Endodermal cell (in vitro differentiated cells): ENCODE measurements at places on chromosomes 4 and X. TPM values are rescaled to one million over a fixed set of nuclear protein-coding genes. Genes with fewer than 3 reads are reported as not detected.

DNA sequence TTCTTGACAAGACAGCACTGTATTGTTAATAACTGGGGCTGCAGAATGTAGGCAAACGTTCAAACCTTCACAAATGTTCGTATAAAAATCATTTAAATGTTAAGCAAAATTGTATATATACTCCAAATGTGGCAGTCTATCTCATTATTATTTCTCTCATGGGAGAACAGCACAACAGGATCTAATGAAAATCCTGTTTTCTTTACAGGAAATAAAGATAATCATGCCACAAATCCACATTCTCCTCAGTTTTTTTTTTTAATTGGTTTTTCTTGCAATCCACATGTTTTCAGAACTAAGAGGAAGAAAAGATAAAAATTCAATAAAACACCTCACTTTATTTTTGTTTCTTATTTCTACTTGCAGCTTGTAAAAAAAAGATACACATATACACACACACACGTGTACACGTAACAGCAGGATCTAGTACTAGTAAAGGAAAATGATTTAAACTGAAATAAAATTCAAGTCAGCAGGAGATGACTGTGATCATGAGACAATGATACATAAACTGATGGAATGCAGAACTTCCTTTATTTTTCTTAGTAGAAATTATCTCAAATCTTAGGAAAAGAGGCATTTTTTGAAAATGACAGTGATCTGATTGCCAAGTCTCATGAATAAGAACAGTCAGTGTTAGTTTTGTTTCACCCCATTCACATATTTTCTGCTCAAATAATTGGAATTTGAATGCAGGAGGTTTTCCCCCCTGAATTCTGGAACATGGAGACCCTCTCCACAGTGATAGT is 11.3 kb downstream of the APBB2 start:
- H3K36me3 ChIP-seq: no peaks in the 10 kb centered on the region
- no peak for DNase-seq
- no peaks in the 10 kb centered on the region for H3K27me3 ChIP-seq
- peaks cover 6% of the 10 kb centered on the region for H3K4me1 ChIP-seq
- no peak overlapping the region for H3K27ac ChIP-seq
- no peak overlapping the region for H3K4me3 ChIP-seq

DNA sequence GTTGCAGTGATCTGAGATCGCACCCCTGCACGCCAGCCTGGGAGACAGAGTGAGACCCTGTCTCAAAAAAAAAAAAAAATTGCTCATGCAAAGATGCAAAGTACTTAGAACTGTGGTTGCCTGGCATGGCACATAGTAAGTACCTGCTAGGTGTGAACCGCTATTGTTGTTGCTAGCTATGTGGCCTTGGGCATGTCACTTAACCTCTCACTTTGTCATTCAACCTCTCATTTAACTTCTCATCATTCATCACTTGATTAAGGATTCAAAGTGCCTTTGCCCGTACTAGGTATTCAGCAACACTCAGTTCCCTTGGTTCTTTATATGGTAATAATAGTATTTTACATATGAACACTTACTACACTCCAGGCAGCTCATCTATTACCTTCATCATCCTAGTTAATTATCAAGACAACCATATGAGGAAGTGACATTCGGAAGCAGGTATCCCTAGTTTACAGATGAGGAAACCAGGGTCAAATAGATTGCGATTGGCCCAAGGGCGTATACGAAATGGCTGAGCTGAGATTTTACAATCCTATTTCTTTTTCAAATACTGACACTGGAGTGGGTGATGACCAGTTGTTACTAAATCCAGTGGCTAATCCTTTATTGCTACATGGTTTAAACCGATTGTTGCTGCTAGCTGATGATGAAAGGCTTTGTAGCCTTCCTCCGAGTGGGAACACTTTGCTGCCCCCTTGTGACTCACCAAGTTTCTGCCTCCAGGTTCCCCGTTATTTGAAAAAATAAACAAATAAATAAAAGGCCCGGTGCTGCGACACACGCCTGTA is 28.8 kb upstream of the SOWAHD start:
- no peaks in the 10 kb centered on the region for H3K4me1 ChIP-seq
- DNase-seq: peak; percentile 81
- H3K27me3 ChIP-seq: no peaks in the 10 kb centered on the region
- no peak overlapping the region for H3K4me3 ChIP-seq

GRCh38 chr4:90852237-90852636 is 725.0 kb downstream of the CCSER1 start:
- no peak overlapping the region for H3K4me3 ChIP-seq
- no peaks in the 10 kb centered on the region for H3K27me3 ChIP-seq
- no peaks in the 10 kb centered on the region for H3K4me1 ChIP-seq
- H3K27ac ChIP-seq: no peak overlapping the region
- no peaks in the 10 kb centered on the region for H3K36me3 ChIP-seq
- DNase-seq: peak; percentile 43

DNA sequence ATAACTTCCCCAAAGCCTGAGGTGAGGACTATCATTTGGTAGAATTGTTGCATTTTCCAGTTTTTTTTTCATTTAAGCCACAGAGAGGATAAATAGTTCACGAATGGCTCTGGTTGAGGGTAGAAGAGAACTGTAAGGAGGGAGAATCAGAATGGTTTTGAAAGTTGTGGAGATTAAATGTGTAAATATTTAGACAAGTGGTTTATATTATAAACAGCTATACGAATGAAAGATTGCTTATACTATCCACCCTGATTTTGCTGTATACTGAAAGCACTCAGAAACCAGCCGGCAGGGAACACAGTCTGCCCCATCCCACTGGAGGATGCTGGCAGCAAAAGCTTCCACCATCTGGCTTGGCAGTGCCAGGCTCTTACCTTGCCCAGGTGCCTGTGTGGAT is 341.1 kb downstream of the RAPGEF2 start:
- no peak for DNase-seq
- H3K27me3 ChIP-seq: no peaks in the 10 kb centered on the region
- no peak overlapping the region for H3K27ac ChIP-seq
- H3K36me3 ChIP-seq: no peaks in the 10 kb centered on the region

DNA sequence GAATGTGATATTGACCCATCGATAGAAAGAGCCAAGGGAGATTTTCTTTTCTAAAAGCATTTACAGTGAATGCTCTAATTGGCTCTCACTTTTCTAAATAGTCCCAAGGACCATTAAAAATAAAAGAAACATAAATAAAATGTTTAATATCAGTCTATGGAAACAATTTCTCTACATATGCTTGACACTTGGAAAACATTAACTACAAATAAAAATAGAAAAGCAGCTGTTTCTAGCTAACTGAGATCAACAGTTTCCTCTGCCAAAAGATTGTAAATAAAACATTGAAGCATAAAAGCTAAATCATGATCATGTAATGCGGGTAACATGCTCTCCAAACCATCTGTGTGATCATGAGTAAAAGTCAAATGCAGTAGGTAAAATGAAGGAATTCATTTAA is 49.7 kb downstream of the CORIN start:
- no peaks in the 10 kb centered on the region for H3K36me3 ChIP-seq
- H3K27ac ChIP-seq: no peak overlapping the region
- no peak overlapping the region for H3K4me3 ChIP-seq
- H3K27me3 ChIP-seq: no peaks in the 10 kb centered on the region
- no peaks in the 10 kb centered on the region for H3K4me1 ChIP-seq

- H3K36me3 ChIP-seq: peaks cover under 1% of the 10 kb centered on the region
- H3K27me3 ChIP-seq: no peaks in the 10 kb centered on the region
- H3K4me3 ChIP-seq: no peak overlapping the region
- H3K27ac ChIP-seq: peak overlapping the region; percentile 57
Observed at GRCh38 chr4:112927544-112927943, 121.9 kb upstream of the ANK2 start.

- no peak overlapping the region for H3K4me3 ChIP-seq
- H3K27ac ChIP-seq: no peak overlapping the region
- DNase-seq: no peak
- H3K27me3 ChIP-seq: no peaks in the 10 kb centered on the region
Observed at GRCh38 chrX:103756736-103757135, 19.9 kb upstream of the PLP1 start.

DNA sequence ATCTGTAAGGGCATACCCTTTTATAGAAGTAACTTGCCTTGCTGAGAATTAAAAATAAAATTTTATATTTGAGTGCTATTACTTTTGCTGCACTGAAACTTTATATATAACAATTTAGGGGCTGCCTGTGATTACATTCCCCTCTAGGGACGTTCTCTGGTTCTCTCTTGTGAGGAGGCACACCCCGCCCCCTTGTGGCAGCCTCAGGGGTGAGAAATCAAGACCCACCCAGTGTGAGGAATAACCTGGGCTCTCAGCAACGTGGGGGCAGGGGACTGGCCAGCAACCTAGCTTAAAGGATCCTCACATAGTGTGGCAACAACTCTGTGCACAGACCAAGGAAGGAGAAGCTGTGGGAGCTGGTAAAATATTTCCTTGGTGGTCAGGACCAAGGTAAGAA is 43.7 kb downstream of the MAGEA9 start:
- DNase-seq: peak; percentile 79
- no peak overlapping the region for H3K4me3 ChIP-seq

DNA sequence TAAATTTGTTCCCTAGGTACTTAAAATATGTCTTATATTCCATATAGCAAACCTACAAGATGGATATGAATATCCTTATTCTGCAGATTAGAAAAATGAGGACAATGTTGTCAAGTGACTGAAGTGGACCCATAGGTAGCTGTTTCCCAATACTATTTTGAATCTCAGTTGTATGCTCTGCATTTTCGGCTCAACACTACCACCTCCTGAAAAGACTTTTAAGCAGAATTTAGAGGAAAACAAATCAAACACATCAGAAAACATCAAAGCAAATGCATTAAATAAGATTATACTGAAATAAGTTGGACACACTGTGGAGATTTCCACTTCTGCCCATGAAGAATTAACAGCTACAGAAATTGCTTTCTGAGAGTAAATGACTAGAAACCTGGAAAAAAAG is 488.7 kb downstream of the TRIML1 start:
- no peak for DNase-seq
- H3K27ac ChIP-seq: no peak overlapping the region
- no peaks in the 10 kb centered on the region for H3K4me1 ChIP-seq
- no peaks in the 10 kb centered on the region for H3K36me3 ChIP-seq

DNA sequence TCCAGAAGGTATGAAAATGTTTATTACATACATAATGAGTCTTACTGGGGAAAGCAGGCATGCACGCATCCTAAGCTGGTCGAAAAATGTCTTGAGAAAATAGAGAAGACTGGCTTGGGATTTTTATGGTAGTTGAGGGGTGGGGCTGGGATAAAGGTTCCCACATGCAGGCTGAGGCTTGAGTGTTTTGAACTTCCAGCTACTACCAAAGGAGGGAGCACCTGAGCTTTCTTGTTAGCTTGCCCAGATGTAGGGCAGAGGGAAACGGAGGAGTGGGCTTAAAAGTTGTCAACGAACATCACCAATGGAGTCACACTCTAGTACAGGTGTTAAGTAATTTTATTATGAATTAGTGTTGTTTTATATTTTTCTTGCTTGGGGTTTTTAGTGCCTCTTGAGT is 39.6 kb upstream of the SRPX start:
- H3K27me3 ChIP-seq: no peaks in the 10 kb centered on the region
- no peaks in the 10 kb centered on the region for H3K36me3 ChIP-seq
- H3K4me1 ChIP-seq: no peaks in the 10 kb centered on the region
- peak; percentile 76 for DNase-seq
- no peak overlapping the region for H3K4me3 ChIP-seq
- no peak overlapping the region for H3K27ac ChIP-seq

GRCh38 chrX:130637591-130637990 is 235.8 kb downstream of the RBMX2 start:
- no peak overlapping the region for H3K4me3 ChIP-seq
- no peak for DNase-seq
- H3K36me3 ChIP-seq: no peaks in the 10 kb centered on the region
- H3K27me3 ChIP-seq: no peaks in the 10 kb centered on the region
- H3K27ac ChIP-seq: no peak overlapping the region

- H3K36me3 ChIP-seq: no peaks in the 10 kb centered on the region
- H3K4me1 ChIP-seq: peaks cover 10% of the 10 kb centered on the region
- peak overlapping the region; percentile 56 for H3K4me3 ChIP-seq
- no peak overlapping the region for H3K27ac ChIP-seq
Observed at GRCh38 chr4:185019456-185020292, 1.4 kb downstream of the HELT start.

DNA sequence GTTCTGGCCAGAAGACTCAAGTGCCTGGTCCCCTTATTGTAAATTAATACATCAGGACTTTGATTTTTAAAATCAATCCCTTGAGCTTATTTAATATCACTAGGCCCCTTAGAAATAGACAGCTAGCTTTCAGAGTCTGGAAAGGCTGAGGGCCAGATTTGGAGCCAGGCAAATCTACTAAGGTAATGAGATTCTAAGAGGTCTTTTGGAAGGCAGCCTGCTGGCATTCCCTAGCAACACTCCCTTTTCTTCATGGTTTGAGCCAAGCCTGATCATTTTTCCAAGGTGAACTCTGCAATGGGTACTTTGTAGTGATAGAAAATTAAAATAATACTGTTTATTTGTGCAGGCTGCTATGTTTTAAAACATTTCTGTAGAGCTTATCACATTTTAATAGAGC is 378.5 kb downstream of the FAT4 start:
- DNase-seq: no peak
- no peaks in the 10 kb centered on the region for H3K4me1 ChIP-seq
- H3K4me3 ChIP-seq: no peak overlapping the region
- no peaks in the 10 kb centered on the region for H3K36me3 ChIP-seq
- no peak overlapping the region for H3K27ac ChIP-seq

DNA sequence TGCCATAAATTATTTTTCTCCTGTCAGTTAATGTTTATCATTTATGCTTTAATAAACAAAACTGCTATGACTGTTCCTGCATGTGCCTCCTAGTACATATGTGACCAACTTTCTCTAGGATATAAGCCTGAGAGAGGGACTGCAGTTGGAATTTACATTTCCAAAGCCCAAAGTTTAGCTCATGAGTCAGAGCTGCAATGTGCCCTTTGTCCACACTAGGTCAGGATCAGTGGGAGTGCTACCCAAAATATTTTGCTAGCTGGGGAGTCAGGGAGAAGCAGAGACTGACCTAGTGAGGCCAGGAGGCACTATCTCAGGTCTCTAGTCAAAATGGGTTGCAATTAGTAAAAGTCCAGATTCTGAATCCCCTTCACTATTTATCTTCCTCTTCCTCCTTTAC is 92.7 kb downstream of the AR start:
- H3K27ac ChIP-seq: no peak overlapping the region
- H3K27me3 ChIP-seq: no peaks in the 10 kb centered on the region
- peak; percentile 43 for DNase-seq

- H3K27me3 ChIP-seq: no peaks in the 10 kb centered on the region
- H3K4me3 ChIP-seq: no peak overlapping the region
- peaks cover 6% of the 10 kb centered on the region for H3K4me1 ChIP-seq
- DNase-seq: no peak
- H3K27ac ChIP-seq: no peak overlapping the region
Observed at GRCh38 chr4:111937368-111937767, 207.9 kb upstream of the FAM241A start.

GRCh38 chr4:6362896-6363295 is 93.2 kb downstream of the WFS1 start:
- peaks cover 2% of the 10 kb centered on the region for H3K4me1 ChIP-seq
- no peak overlapping the region for H3K27ac ChIP-seq
- peaks cover 20% of the 10 kb centered on the region for H3K27me3 ChIP-seq
- H3K4me3 ChIP-seq: no peak overlapping the region
- no peaks in the 10 kb centered on the region for H3K36me3 ChIP-seq
- DNase-seq: peak; percentile 91

The RXFP1 gene
- total RNA-seq: not detected in 3 replicates

The LRAT gene
- 6.2 to 10.0 TPM (median 8.7 TPM) in 3 replicates for total RNA-seq

The DMD gene
- total RNA-seq: 15.8 to 23.4 TPM (median 19.6 TPM) in 3 replicates

The SORBS2 gene
- 6.3 to 13.8 TPM (median 13.5 TPM) in 3 replicates for total RNA-seq

The CSAG2 gene
- 0.35 TPM in 1 of 2 replicates, not detected in the other for total RNA-seq

The DNAAF6 gene
- total RNA-seq: not detected in 3 replicates

The TBC1D8B gene
- total RNA-seq: 4.0 TPM in 2 replicates
